Stimulated activated CD8-positive, alpha-beta memory T cell treated with anti-CD3 and anti-CD28 coated beads, Interleukin-4, amount 100 ng/mL, for 48 hours (primary cell): ENCODE measurements at places on chromosomes 1 and 21.

GRCh38 chr1:70909262-70909822 lies 138.3 kb downstream of the PTGER3 start:
- DNase-seq: no peak

DNA sequence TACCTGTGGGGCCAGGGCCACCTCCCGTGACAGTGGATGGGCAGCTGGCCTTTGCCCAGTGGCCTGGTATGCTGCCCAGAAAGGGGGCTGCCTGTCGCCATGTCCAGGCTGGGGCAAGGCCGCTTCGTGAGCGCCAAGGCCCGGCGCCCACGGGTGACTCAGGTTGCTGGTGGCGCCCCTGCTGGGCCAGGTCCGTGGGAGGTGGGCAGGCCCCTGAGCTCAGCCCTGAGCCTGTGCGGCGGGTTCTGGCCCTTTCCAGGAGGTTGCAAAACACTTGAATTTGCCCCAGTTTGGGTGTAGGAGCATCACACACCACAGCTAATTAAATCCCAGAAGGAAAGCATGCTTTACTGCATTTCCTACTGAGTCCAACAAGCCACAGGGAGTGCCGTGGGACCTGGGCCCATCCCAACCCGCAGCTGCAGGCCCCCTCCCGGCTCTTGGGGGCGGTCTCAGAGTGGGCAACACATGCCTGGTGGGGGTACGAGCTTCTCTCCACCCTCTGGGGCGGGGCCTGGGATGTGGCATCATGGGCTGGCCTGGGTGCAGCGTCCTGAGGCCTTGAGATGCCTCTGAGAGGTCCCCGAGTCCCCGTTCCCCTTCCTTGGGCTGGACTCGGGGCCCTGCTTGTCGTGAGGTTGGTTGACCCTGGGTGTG lies 159.8 kb downstream of the PEX14 start:
- DNase-seq: no peak

DNA sequence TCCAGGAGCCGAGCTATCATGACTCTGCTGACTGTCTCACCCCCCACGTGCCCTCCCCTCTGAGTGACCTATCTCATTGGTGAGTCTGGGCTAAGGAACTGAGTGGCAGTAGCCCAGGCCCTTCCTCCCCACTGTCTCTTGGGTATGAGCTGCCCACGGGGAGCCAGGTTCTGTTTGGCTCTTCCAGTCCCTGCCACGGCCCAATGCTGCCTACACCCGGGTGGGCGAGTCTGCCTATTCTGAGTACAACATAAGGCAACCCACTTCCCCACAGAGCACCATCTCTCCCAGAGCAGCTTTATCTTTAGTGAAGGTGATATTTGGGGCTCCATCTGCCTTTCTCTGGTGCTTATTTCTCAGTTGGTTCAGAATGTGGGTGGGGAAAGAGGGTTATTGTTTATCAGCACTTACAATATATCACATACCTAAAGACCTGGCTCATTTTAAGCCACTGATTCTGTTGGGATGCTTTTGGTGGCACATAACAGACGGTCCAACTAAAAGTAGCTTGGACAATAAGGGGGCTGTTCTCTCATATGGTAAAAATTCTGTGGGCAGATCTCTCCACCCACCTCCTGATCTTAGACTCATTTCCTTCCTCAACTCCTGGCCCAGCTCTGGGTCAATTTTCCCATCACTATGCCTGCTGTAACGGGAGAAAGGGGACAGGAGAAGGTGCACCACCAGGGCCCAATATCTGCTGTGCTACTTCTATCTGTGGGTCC lies 27.7 kb upstream of the VWA5B1 start:
- no peak for DNase-seq

GRCh38 chr21:37455504-37455911 lies 88.9 kb downstream of the DYRK1A start:
- DNase-seq: no peak

- DNase-seq: no peak
These were observed 4.1 kb downstream of the EFHD2 start for GRCh38 chr1:15413563-15414444.

DNA sequence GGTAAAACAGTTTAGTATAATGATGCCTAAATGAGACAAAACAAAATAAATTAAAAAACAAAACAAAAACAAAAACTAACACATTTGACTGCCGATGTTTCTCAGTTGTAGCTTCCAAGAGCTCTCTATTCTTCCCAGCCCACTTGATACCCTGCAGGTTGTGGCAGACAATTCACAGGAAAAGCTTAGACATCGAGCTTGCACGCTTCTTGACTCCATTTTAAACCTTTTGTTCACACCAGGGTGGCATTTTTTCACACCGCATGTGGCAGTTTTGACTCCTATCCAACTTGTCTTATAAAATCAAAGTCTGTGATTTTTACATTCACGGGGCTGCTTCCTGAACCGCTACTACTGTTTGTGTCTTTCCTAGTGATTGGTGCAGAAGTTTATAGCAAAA lies 575.9 kb downstream of the USP25 start:
- DNase-seq: no peak

GRCh38 chr1:154416471-154417337 lies 11.6 kb downstream of the IL6R start:
- DNase-seq: no peak

DNA sequence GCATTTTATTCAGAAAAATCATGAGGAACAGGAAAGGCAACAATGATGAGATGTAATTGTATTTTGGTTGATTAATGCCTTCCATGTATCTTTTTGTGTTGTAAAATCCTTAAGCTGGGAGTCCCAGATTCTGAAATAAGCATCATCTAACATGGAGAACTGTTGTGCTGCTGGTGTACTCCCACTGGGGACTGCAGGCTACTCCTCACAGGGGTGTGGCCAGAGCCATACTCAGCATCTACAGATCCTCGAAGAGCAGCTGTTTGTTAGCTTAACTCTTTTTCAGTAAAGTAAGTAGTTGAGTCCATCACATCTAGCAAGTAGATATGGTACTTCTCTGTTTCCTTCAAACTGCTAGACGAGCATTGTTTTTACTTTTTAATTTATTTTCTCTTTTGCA lies 358.0 kb downstream of the BRINP3 start:
- no peak for DNase-seq

DNA sequence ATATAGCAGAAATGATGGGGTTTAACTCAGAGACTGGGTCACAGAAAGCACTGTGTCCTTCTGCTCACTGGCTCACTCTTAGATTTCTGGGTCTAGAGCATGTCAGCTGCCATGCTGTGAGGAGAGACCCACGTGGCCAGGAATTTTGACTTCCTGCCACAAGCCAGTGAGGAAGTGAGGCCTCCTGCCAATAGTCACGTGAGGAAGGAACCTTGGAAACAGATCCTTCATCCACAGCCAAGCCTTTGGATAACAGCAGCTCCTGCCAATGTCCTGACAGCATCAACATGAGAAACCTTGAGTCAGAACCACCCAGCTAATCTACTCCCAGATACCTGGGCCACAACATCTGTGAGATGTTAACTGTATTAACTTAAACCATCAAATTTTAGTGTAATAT lies 114.5 kb upstream of the PLPPR5 start:
- DNase-seq: no peak

GRCh38 chr1:223001653-223002634 lies 141.1 kb downstream of the TLR5 start:
- DNase-seq: no peak

DNA sequence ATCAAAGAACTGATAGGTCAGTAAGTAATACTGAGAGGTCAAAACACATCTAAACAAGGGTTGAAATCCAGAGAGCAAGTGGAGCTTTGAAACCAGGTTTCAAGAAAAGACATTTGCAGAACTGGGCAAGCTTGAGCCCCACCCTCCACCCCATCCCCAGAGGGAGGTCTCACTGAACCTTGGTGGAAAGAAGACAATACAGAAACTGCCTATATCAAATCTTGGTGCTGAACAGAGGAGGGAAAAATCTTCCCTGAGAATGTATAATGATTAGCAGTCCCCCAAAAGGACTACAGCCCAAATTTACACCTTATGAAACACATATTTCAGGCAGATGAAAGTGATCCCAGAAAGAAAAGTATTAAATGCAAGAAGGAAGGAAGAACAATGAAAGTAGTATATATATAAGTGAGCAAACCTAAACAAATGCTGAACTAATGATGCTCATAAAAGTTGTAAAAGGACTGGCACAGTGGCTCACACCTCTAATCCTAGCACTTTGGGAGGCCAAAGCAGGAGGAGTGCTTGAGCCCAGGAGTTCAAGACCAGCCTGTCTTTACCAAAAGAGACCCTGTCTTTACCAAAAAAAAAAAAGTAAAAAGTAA lies 12.4 kb downstream of the ZBTB17 start:
- DNase-seq: no peak

- no peak for DNase-seq
These were observed 13.7 kb downstream of the SKI start for GRCh38 chr1:2241820-2242219.

GRCh38 chr1:161905269-161905884 lies 118.3 kb downstream of the OLFML2B start:
- no peak for DNase-seq

DNA sequence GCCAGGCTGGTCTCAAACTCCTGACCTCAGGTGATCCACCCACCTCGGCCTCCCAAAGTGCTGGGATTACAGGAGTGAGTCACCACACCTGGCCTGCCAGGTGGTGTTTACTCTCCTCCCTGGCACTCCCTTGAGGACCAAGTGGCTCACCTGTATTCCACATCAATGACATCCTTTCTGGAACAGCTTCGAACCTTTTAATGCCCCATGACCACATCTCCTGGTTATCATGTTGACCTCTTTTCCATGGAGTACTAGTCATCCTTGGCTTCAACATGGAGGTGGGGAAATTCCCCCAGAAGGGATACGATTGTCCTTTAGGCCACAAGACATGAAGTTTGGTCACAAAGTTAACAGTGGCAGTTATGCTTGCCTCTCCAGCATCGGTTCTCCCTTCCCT lies 66.9 kb downstream of the CDC7 start:
- DNase-seq: no peak

DNA sequence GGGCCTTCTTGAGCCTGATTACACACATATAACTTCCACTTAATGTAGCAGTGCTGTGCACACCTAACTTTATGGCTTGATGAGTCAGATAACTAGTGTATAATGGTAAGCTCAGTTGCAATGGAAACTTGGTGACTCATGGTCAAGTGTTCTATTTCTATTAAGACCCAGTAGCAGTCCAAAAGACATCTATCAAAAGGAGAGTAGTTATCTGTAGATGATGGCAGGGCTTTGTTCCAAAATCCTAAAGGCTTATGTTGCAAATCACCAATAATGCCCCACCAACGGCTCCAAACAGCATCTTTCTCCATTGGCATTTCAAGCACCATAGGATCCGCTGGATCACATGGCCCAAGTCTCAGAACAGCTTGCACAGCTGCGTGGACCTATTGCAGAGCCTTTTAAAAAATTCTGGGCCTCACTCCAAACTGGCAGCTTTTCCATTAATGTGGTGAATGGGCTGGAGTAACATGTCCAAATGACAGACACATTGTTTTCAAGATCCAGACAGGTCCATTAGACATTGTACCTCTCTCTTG lies 566.8 kb upstream of the USP24 start:
- DNase-seq: no peak

GRCh38 chr1:246947255-246947654 lies 15.5 kb upstream of the AHCTF1 start:
- no peak for DNase-seq

DNA sequence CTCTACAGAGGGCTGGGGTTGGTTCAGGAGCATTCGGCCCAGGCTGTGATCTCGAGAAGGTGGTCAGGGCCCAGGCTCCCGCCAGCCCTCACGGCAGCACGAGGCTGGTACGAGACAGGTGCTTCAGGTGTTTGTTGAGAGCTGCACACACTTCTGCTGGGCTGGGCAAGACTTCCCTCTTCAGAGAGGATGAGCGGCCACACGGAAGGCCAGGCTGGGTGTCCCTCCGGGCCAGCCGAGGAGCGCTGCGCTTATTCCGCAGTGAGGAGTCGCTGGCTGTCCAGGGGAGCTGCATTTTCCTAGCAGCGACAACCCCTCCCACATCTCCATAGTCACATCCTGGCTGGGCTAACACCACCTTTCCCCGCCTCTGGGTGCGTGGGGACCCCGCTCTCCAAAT lies 50.5 kb downstream of the PDE9A start:
- DNase-seq: no peak

GRCh38 chr1:111789666-111790316 lies 34.1 kb downstream of the DDX20 start:
- no peak for DNase-seq

- no peak for DNase-seq
These were observed 15.9 kb downstream of the MX2 start for GRCh38 chr21:41377715-41378114.

DNA sequence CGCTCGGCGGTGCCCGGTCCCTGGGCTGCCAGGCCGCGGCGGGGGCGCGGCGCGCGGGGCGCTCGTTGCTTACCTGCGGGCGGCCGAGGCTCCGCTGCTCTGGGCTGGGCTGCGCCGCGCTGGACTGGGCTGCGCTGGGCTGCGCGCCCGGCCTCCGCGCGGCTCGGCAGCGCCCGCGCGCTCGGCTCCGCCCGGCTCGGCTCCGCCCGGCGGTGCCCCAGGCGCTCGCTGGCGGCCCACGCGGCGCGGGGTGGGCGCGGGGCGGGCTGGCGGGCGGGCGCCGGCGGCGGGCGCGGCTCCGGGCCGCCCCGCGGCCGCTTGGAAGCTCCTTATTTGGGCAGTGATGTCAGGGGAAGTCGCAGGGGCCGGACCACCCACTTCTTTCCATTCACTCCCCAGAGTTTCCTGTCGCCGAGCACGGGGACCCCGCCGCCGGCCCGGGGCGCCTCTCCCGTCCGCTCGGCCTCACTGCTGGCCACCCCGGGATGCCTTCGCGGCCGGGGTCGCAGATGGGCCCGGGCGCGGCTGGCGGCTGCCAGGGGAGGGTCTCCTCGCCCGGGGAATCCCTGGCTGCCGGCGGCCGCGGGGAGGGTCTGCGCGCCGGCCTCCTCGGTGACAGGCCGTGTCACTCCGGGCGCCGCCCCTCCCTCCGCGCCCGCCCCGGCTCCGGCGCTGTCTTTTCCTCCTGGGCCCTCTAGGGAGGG lies 177.7 kb upstream of the EDN2 start:
- DNase-seq: peak; percentile 81

DNA sequence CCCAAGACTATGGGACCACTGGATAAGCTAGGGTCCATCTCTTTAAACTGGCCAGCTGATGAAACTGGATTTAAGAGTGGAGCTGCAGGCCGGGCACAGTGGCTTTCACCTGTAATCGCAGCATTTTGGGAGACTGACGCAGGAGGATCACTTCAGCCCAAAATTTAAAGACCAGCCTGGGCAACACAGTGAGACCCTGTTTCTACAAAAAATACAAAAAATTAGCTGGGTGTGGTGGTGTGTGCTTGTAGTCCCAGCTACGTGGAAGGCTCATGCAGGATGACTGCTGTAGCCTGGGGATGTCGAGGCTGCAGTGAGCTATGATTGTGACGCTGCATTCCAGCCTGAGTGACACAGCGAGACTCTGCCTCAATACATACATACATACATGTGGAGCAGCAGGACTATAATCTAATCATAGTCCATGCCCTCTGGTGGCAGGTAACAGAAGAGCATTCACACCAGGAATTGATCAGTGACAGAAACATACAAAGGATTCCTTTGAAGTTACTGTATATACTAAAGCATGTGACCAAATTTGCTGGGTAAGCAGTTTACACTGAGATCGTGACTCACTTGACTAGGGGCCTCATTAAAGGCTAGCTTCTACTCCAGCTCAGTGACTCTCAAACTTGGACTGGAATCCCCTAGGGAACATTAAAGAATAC lies 101.5 kb upstream of the SLFNL1 start:
- no peak for DNase-seq
